Thoracic aorta endothelial cell (primary cell): ENCODE measurements at places on chromosomes 1 and 21. TPM values are rescaled to one million over a fixed set of nuclear protein-coding genes. Genes with fewer than 3 reads are reported as not detected.

RHBDL2 gene
- total RNA-seq = 0.22 and 0.27 TPM in 2 replicates

BCL2L15 gene
- total RNA-seq = 0.43 and 1.1 TPM in 2 replicates

COL11A1 gene
- 0.66 TPM in 1 of 2 replicates, not detected in the other for total RNA-seq

S100A6 gene
- 557 and 593 TPM in 2 replicates for total RNA-seq

SLC44A3 gene
- total RNA-seq = 0.14 and 1.1 TPM in 2 replicates

OR2T11 gene
- total RNA-seq = not detected in 2 replicates

HAO2 gene
- not detected in 2 replicates for total RNA-seq

BRDT gene
- total RNA-seq = not detected in 2 replicates

NPR1 gene
- total RNA-seq = 3.7 and 7.8 TPM in 2 replicates

FNDC10 gene
- 0.65 and 0.80 TPM in 2 replicates for total RNA-seq

MEGF6 gene
- total RNA-seq = 13.4 and 24.7 TPM in 2 replicates

OR6N1 gene
- not detected in 2 replicates for total RNA-seq

ITLN2 gene
- 0.27 TPM in 1 of 2 replicates, not detected in the other for total RNA-seq

ASCL5 gene
- total RNA-seq = not detected in 2 replicates

PAX7 gene
- not detected in 2 replicates for total RNA-seq

RPL11 gene
- 870 and 1,099 TPM in 2 replicates for total RNA-seq

RHD gene
- total RNA-seq = not detected in 2 replicates

KCNA2 gene
- total RNA-seq = not detected in 2 replicates

CGN gene
- total RNA-seq = 0.93 and 1.7 TPM in 2 replicates

TFF2 gene
- total RNA-seq = not detected in 2 replicates

ZYG11A gene
- 1.1 and 1.2 TPM in 2 replicates for total RNA-seq

F3 gene
- 2.9 and 3.3 TPM in 2 replicates for total RNA-seq

S100A7A gene
- total RNA-seq = not detected in 2 replicates

METTL18 gene
- total RNA-seq = 9.0 and 9.8 TPM in 2 replicates

KIAA0040 gene
- total RNA-seq = 34.4 and 54.3 TPM in 2 replicates

CYP4B1 gene
- not detected in 2 replicates for total RNA-seq

GPR52 gene
- total RNA-seq = 2.9 and 3.4 TPM in 2 replicates

TRPM2 gene
- total RNA-seq = not detected in 2 replicates

TDRD5 gene
- total RNA-seq = not detected in 2 replicates

WLS gene
- total RNA-seq = 109 and 140 TPM in 2 replicates

FCMR gene
- 0.14 TPM in 1 of 2 replicates, not detected in the other for total RNA-seq

NLRP3 gene
- 0.14 TPM in 1 of 2 replicates, not detected in the other for total RNA-seq

PTPRC gene
- not detected in 2 replicates for total RNA-seq

BMP8B gene
- under 0.01 and 0.22 TPM in 2 replicates for total RNA-seq

ST6GALNAC3 gene
- 39.0 and 62.1 TPM in 2 replicates for total RNA-seq

NES gene
- total RNA-seq = 240 and 287 TPM in 2 replicates

FCGR2B gene
- total RNA-seq = not detected in 2 replicates

CFHR5 gene
- not detected in 2 replicates for total RNA-seq

THEMIS2 gene
- total RNA-seq = 2.7 and 5.3 TPM in 2 replicates

TLR5 gene
- total RNA-seq = 0.27 and 0.72 TPM in 2 replicates

REG4 gene
- total RNA-seq = not detected in 2 replicates

CLDN14 gene
- 0.22 TPM in 1 of 2 replicates, not detected in the other for total RNA-seq

TNNT2 gene
- 0.07 TPM in 1 of 2 replicates, not detected in the other for total RNA-seq

MYBPH gene
- total RNA-seq = not detected in 2 replicates

MCOLN3 gene
- not detected in 2 replicates for total RNA-seq

PIGV gene
- 6.6 and 7.4 TPM in 2 replicates for total RNA-seq

AK4 gene
- total RNA-seq = 35.0 and 53.5 TPM in 2 replicates

RUNX3 gene
- total RNA-seq = not detected in 2 replicates

S100A7 gene
- total RNA-seq = not detected in 2 replicates

INAVA gene
- total RNA-seq = under 0.01 TPM in 1 of 2 replicates, not detected in the other

AVPR1B gene
- total RNA-seq = not detected in 2 replicates

CFHR4 gene
- total RNA-seq = not detected in 2 replicates

BARHL2 gene
- not detected in 2 replicates for total RNA-seq
